ENCODE measurements at places on chromosomes 11 and 22.
A peak's percentile ranks its signal among the peaks of the same experiment; 100 is the strongest.

DNA sequence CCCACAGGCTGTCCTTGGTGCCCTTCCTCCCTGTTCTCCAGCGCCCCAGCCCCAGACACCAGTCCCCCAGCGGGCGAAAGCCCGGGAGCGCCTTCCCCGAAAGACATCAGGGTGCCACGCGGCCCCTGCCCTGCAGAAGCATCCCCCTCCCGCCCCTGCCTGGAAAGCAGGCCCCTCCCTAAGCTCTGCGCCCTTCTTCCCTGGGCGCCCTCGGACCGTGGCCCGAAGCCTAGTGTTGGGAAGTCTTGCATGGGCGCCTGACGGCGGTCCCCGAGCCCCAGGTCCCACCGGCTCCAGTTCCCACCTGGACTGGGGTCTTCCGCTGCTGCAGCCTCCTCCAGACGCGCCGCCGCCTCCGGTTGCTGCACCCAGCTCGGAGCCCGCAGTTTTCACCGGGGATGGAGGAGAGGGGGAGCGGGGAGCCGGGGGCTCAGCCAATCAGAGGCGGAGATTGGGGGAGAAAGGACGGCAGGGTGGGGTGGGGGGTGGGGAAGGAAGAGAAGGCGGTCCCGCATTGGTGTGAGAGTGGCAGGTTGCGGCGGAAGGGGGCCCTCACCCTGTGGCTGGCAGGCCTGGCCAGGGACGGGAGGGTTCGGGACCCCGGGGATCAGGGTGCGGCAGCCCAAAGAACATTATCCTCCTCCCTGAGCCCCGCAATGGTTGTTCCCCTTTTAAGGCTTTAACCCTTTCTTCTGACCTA lies at the start of gene THY1:
TSS of gene THY1 (minus strand) at position 364 of the 700 bp plus-strand sequence. CDS start 2,267 bp downstream, outside the sequence.
- peaks cover 17% of the 10 kb centered on the region for H3K4me1 ChIP-seq
- peak within 1 kb of the TSS; percentile 40 for H3K4me3 ChIP-seq

DNA sequence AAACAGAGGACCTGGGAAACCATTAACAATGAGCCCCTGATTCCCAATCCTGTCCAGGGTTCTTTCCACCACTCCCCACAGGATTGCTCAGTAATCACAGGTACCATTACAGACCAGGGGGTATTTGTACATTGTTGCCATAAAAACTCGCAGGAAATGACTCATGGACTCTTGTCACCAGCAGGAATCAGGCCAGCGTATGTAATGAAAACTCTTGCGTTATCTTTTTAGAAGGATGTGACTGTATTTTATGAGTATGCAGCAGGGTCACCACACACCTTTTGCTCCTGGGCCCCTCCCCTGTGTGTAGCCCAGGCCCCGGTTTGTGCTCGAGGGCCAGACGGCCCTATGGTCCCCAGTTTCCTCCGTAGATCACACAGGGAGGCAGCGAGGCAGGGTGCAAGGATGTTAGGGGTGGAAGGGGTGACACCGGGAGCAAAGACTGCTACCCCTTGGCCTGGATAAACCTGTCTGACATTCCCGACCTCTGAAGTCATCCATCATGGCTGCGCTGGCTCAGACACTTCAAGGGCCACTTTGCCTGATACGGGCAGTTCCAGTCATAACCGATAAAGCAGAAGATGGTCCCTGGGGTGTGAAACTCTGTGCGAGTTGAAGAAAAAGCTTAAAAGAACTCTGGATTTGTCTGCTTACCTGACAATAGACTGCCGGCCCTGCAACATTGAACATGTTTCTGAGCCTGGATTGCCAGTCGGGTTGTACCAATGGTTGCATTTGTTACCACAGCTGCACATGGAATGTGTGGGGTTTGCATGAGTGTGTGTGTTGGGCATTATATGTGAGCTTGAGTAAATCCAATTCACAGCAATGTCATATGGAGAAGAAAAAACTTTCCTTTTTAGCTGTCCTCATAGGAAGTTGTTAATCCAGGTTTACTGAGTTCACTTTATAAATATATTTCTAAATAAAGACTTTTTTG lies 56.9 kb downstream of the MICAL2 start:
- no peaks in the 10 kb centered on the region for H3K4me1 ChIP-seq
- no peak overlapping the region for H3K4me3 ChIP-seq
- H3K36me3 ChIP-seq = no peaks in the 10 kb centered on the region
- DNase-seq = no peak

GRCh38 chr11:25983280-25983679 lies 348.6 kb upstream of the ANO3 start:
- H3K4me3 ChIP-seq = no peak overlapping the region
- no peak for DNase-seq
- H3K4me1 ChIP-seq = no peaks in the 10 kb centered on the region
- H3K27me3 ChIP-seq = no peaks in the 10 kb centered on the region

GRCh38 chr11:91536366-91536765 lies 688.3 kb upstream of the FAT3 start:
- H3K27ac ChIP-seq = no peak overlapping the region
- no peak overlapping the region for H3K4me3 ChIP-seq
- no peak for DNase-seq
- H3K27me3 ChIP-seq = no peaks in the 10 kb centered on the region

GRCh38 chr22:47283616-47284270 lies 521.3 kb downstream of the TBC1D22A start:
- DNase-seq = no peak
- H3K4me3 ChIP-seq = no peak overlapping the region
- H3K4me1 ChIP-seq = no peaks in the 10 kb centered on the region
- no peaks in the 10 kb centered on the region for H3K27me3 ChIP-seq

DNA sequence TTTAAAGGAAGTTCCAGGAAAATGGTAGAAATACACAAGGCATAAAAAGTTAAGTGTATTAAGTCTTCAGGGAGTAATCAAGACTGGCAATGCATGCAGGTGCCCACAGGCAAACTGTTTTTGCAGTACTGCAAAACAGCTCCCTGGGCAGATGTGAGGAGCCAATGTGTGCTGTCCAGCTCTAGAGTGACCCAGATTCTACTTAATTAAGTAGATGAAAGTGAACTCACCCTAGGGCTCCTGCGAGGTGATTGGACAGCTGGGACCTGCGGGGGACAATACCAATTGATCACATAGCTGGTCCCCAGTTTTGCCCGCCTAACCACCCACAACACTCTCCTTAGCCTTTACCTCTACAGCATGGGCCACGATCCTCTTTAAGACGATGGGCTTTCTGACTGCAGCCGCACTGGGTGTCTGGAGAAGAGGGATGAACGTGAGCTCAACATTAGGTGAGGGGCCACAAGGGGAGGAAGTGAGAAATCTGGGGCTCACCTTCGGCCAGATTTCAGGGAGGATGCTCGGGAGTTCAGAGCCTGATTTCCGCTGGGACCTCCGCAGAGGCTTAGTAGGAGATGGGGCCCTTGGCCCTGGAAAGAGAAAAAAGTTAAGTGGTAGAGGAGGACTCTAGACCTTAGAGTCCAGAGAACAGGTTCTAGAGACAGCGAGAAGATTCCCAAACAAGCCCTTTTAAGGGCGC lies 556 bp downstream of the CDCA5 start:
- no peak for DNase-seq
- peak overlapping the region; percentile 92 for H3K27ac ChIP-seq
- peak overlapping the region; percentile 83 for H3K4me3 ChIP-seq
- peaks cover 28% of the 10 kb centered on the region for H3K36me3 ChIP-seq

DNA sequence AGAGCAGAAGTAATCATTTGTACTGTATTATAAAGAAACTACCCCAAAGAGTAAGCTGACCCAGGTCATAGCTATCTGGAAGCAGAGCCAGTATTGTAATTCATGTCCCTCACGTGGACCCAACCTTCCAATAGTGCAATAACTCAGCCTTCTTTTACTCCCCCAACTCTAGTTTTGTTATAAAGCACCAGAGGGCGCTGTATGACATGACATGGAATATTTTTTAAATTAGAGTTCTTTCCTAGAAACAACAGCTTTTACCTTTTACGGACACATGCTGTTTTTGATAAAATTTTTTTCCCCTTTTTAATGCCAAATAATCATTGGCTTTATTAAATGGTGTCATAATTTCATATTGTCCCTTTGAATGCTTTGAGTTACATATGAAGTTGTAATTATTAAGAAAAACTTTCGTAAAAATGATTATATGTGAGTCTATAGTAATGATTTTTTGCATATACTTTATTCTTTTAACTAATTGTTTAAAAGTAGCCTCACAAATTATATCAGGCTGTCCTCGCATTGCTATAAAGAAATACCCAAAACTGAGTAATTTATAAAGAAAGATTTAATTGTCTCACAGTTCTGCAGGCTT lies 76.9 kb downstream of the DKK3 start:
- no peaks in the 10 kb centered on the region for H3K4me1 ChIP-seq
- DNase-seq = no peak
- H3K27ac ChIP-seq = no peak overlapping the region
- no peak overlapping the region for H3K4me3 ChIP-seq
- no peaks in the 10 kb centered on the region for H3K27me3 ChIP-seq

- H3K4me1 ChIP-seq = no peaks in the 10 kb centered on the region
- H3K27ac ChIP-seq = no peak overlapping the region
- H3K27me3 ChIP-seq = peaks cover 63% of the 10 kb centered on the region
- DNase-seq = no peak
- H3K4me3 ChIP-seq = no peak overlapping the region
- no peaks in the 10 kb centered on the region for H3K36me3 ChIP-seq
Measured at GRCh38 chr11:61602775-61603569, 22.1 kb upstream of the SYT7 start.

GRCh38 chr11:10371926-10372641 lies 67.2 kb downstream of the ADM start:
- DNase-seq = no peak
- H3K36me3 ChIP-seq = no peaks in the 10 kb centered on the region
- H3K4me1 ChIP-seq = no peaks in the 10 kb centered on the region
- H3K27me3 ChIP-seq = no peaks in the 10 kb centered on the region
- H3K4me3 ChIP-seq = no peak overlapping the region

GRCh38 chr22:43483266-43483665 lies 71.5 kb downstream of the MPPED1 start:
- H3K27ac ChIP-seq = no peak overlapping the region
- no peaks in the 10 kb centered on the region for H3K36me3 ChIP-seq
- no peak overlapping the region for H3K4me3 ChIP-seq
- H3K27me3 ChIP-seq = no peaks in the 10 kb centered on the region
- DNase-seq = no peak

GRCh38 chr22:50143096-50143495 lies 27.4 kb upstream of the PANX2 start:
- no peak overlapping the region for H3K4me3 ChIP-seq
- no peaks in the 10 kb centered on the region for H3K36me3 ChIP-seq
- no peaks in the 10 kb centered on the region for H3K4me1 ChIP-seq

- no peaks in the 10 kb centered on the region for H3K36me3 ChIP-seq
- H3K27me3 ChIP-seq = no peaks in the 10 kb centered on the region
- no peak overlapping the region for H3K27ac ChIP-seq
- no peak for DNase-seq
- no peak overlapping the region for H3K4me3 ChIP-seq
Measured at GRCh38 chr11:103892603-103893002, 143.8 kb upstream of the DDI1 start.

GRCh38 chr11:72066855-72067254 lies 13.5 kb downstream of the NUMA1 start:
- no peak overlapping the region for H3K4me3 ChIP-seq
- peaks cover 5% of the 10 kb centered on the region for H3K36me3 ChIP-seq

- H3K4me3 ChIP-seq = no peak overlapping the region
- peaks cover 14% of the 10 kb centered on the region for H3K4me1 ChIP-seq
Measured at GRCh38 chr11:116840224-116840745, 2.9 kb upstream of the APOA1 start.

Measured in T-cell (primary cell).